C1 segment of cervical spinal cord (tissue), 14 donors: ENCODE measurements at places on chromosomes 16 and 17.

DNA sequence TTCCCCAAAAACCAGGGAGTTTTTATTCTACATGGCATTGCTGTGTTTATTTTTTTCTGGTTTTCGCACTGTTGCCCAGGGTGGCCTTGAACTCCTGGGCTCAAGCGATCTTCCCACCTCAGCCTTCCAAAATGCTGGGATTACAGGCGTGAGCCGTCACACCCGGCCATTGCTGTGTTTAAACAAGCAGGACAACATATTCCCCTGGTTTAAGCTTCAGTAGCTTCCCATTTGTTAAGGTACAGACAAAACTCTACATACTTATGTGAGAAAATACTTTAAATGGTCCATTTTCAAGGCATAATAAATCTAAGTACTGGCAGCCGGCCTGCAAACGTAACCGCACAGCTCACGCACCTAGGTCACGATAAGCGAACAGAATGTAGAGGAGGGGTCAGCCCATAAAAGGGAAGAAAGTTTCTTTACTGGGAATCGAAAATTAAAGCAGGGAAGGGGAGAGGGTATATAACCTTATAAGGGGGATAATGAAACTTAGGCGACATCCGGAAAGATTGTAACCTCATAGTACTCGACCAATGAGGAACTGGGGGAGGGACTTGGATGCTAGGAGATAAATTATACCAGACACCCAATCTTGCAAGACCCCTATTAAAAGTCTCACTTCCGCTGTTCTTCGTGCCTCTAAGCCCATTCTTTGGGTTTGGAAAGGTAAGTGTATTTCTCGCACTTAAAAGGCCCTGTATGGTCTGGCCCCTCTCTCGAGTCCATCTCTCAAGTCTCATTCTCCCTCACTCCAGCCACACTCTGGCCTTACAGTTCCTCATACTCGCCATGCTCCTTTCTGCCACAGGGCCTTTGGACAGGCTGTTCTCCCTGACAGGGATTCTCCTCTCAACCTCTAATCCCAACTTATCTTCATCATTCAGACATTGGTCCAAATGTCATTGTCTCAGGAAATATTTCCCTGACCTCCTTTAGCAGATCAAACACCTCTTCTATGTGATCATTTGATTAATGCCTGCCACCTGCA lies 59.2 kb downstream of the TEX14 start:
- DNase-seq, result no peak

- DNase-seq, result no peak
These were observed 677 bp downstream of the SLC13A2 start for GRCh38 chr17:28474111-28474531.

- DNase-seq, result no peak
These were observed 26.1 kb upstream of the ABCA8 start for GRCh38 chr17:68981288-68981687.

- no peak for DNase-seq
These were observed 1.1 kb downstream of the SRSF1 start for GRCh38 chr17:58005728-58006559.

- DNase-seq, result no peak
These were observed 57.6 kb downstream of the BANP start for GRCh38 chr16:88008840-88009239.

GRCh38 chr16:48607056-48607825 lies 2.7 kb downstream of the N4BP1 start:
- no peak for DNase-seq

GRCh38 chr17:17151055-17151454 lies 55.1 kb downstream of the PLD6 start:
- DNase-seq, result no peak

DNA sequence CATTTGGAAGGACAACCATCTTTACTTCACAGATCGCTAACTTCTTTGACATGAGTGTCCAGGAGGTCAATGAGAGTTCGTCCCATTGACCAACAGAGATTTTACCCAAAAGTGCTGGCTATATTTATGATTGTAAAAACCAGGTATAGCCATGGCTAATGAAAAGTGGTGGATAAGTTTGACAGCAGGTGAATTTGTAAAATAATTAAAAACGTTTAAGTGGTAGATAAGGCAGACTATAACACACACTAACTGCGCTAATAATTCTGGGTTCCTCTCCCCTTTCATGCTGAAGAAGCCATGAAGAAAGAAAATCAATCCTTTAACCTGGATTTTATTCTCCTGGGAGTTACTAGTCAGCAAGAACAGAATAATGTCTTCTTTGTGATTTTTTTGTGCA lies at the start of gene OR1A2:
OR1A2 (plus strand) TSS at position 301 of the 400 bp plus-strand sequence; CDS start at position 301, 0 bp downstream.
- no peak for DNase-seq
